ENCODE measurements at places on chromosomes 12 and 14.

- DNase-seq = no peak
Measured at GRCh38 chr12:100798286-100799160, 3.9 kb downstream of the ANO4 start.

GRCh38 chr12:106917503-106917902, 38.2 kb upstream of the TMEM263 start:
- DNase-seq = no peak

DNA sequence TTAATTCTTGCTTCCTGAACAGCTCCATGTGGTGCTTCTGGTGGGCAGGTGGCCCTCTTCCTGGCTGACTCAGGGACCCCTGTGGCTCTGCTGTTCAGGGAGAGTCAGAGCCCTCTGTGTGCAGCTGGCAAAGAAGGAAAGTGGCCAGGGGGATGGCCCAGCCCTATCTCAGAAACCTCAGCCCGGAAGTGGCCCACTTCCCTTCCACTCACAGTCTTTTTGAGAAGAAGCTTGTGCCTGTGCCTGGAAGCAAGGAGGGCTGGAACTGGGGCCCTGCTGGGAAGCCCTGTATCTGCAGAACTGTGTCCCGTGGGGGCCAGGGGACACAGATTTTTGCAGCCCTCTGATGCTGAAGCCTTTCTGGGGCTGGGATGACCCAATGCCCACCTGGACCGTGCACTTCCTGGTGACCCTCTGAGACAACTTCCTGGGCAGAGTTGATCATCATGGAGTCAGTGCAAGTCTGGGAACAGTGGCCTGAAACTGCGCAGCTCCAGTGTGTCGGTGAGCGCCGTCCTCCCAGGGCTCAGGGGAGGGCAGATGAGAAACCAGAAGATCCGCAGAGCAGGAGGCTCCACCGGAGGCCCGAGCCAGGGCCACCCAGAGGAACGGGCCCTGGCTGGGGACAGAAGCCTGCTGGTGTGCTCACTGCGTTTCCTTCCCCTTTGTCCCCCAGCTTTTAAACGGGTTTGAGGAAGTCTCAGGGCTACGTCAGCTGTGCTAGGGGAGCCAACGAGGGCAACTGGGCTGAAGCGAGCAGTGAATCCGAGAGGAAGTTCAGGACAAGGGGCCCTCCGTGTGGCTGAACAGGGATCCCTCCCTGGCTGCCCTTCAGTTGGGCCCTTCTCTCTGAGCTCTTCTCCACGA, 217.4 kb upstream of the RTL1 start:
- peak; percentile 96 for DNase-seq

- no peak for DNase-seq
Measured at GRCh38 chr12:55253281-55253680, 8.9 kb downstream of the OR6C74 start.

- no peak for DNase-seq
Measured at GRCh38 chr12:28027328-28027727, 54.8 kb upstream of the PTHLH start.

- DNase-seq = peak; percentile 48
Measured at GRCh38 chr12:57240926-57241401, 10.0 kb downstream of the STAC3 start.

- peak; percentile 27 for DNase-seq
Measured at GRCh38 chr12:2691345-2692071, 103.3 kb upstream of the FKBP4 start.

DNA sequence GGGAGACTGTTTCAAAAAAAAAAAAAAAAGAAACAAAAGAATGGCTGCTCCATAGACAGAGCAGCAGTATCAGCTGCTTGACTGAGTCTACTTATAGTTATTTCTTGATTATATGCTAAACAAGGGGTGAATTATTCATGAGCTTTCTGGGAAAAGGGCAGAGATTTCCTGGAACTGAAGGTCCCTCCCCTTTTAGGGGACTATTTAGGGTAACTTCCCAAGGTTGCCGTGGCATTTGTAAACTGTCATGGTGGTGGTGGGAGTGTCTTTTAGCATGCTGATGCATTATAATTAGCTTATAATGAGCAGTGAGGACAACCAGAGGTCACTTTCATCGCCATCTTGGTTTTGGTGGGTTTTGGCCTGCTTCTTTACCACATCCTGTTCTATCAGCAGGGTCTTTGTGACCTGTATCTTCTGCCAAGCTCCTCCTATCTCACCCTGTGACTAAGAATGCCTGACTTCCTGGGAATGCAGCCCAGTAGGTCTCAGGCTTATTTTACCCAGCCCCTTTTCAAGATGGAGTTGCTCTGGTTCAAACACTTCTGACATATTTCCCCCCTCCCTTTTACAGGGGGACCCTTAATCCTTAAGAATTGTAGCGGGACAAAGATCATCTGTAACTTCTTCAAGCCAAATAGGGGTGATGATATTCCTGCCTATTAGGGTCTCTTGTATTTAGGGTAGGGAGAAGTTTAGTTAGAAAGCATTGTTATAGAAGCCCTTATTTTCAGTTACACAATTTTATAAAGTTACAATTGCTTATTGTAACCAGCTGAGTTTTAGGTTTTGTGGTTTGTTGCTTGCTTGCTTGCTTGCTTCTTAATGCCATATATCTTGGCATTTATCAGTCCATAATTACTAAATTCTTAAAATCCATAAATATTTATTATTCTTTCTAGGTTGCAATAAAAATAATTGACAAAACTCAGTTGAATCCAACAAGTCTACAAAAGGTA, 42.5 kb downstream of the MARK3 start:
- DNase-seq = no peak

- peak; percentile 87 for DNase-seq
Measured at GRCh38 chr12:10153271-10154144, 18.4 kb downstream of the OLR1 start.

DNA sequence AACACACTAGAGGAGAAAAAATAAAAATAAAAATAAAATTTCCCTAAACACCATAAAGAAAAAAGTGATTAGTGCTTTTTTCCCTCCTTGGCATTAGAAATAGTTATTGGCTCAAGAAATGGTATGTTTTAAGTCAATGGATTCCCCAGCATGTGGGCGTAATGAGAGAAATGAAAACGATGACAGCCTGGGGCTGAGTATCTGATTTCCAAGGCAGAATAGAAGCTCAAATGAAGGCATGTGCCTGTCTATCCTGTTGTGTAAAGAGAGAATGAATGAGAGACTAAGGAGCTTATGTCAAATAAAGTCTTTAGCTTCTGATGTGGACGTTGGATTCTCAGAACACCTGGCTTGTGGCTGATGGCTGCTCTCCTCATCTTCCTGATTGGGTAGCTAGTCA, 1408.4 kb upstream of the TMEM132C start:
- DNase-seq = no peak

GRCh38 chr12:23950775-23951451, 1.4 kb upstream of the SOX5 start:
- DNase-seq = no peak

GRCh38 chr12:111643427-111643826, 42.3 kb downstream of the BRAP start:
- DNase-seq = no peak

- DNase-seq = no peak
Measured at GRCh38 chr12:90305379-90305778, 596.7 kb upstream of the ATP2B1 start.

Measured in suppressor macrophage (primary cell).